ENCODE measurements at places on chromosomes 1 and 21.

- no peak for DNase-seq
Measured at GRCh38 chr1:3771108-3772026, 1.2 kb upstream of the SMIM1 start.

DNA sequence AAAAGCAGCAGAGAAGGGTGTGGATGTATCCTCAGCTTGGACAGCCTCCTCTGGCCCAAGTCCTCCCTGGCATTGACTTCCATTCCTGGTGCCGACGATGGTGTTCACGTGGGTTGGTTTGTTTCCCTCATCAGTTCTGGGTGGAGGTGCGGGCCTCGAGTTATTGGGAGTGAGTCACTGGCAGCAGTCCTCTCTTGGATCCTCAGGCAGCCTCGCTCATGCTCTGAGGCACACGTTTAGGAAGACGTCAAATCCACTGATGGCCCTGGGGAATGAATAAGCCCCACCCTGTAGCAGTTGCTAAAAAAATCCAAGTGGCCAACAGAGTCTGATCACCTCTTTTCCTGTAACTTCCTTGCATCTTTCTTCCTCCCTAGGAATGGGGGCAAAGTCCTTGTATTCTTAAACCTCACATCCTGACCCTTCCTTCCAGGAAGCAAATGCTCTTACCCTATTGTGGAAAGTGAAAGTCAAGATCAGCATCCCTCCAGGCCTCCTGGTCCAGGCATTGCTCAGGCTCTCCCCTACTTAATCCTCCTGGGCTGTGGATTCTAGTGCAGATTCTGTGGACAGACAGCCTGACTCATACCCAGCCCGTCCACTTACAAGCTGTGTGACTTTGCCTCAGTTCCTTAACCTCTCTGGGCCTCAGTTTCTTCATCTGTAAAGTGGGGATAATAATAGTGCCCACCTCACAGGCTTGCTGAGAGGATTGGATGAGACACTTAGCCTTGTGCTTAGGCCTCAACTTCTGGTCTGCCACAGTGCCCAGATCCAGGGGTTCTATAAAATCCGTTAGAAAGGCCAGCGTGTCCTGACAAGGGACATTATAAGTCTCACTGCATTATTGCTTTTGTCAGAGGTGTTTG lies 111.1 kb downstream of the TLR5 start:
- no peak for DNase-seq

DNA sequence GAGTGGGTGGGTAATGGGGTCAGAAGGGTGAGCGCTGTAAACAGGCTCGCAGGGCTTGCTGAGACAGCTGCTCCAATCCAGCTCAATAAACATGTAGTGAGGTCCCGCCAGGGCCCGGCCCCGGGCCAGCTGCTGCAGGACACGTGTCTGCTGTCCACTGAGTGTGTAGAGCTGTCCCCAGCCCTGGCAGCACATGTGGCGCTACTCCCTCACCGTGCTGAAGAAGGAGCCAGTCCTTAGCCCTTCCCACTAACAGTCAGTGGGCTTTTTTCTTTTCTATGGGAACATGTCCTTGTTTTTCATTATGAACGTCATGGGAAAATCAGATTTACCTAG lies 78.9 kb upstream of the C1orf174 start:
- no peak for DNase-seq

DNA sequence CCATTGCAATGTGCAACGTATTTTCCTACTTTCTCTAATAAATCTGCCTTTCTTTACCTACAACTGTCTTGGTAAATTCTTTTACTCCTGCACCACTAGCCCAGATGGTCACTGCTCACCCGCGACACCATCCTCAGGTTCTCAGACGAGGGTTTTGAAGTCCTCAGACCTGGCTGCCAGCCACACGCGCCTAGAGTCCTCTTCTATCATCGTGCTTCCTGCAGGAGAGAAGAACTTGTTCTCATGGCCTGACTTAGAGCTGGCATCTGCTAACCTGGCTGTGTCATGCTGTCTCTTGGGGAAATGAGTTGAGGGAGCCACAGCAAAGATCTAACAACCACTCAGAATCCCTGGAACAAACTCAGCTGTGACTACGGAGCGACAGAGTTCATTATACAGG lies 30.3 kb upstream of the PGBD5 start:
- DNase-seq = no peak

DNA sequence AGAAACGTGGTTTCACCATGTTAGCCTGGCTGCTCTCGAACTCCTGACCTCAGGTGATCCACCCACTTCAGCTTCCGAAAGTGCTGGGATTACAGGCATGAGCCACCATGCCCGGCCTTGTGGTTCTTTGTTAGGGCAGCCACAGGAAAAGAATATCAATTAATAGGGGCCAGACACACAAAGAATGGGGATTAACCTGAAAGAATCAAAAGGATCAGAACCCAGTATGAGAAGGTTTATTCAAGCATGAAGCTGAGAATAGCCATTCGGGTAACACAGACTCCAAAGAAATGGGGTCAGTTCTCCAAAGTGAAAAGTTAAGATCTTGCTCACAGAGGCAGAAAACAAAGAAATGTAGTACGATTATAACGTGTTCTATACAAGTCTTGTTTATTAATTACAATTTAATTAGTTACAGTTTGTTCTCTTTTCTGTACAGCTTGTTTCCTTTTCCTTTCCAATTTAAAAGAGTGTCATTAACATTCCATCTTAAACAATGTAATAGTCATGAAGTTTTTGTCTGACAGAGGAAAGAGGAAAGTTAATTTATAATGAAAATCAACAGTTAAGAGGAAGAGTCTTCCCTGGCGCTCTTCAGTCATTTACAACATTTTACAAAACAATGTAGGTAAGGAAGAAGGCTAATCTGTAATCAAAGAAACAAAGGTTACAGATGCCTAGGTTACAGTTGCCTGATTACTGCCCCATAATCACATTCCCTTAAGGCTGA lies 51.3 kb upstream of the SLC45A1 start:
- no peak for DNase-seq

DNA sequence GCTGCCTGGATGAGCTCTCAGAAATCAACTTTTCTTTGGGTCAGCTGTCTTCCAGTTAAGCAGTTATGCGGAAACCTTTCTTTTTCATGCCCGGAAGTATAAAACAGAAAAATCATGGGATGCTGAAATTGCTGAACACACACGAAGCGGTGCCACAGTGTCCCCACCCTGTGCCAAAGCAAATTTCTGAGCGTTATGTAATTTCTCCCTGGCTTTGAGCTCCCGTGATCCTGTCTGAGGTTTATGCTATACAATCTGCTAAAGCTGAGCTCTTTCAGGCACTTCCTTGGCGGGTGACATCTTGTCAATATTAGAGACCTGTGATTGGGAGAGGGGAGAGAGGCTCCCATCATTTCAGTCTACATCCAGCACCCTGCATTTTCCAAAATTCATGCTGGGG lies 201.7 kb downstream of the ROR1 start:
- DNase-seq = no peak

- DNase-seq = no peak
Measured at GRCh38 chr1:14363036-14363590, 235.4 kb upstream of the KAZN start.

DNA sequence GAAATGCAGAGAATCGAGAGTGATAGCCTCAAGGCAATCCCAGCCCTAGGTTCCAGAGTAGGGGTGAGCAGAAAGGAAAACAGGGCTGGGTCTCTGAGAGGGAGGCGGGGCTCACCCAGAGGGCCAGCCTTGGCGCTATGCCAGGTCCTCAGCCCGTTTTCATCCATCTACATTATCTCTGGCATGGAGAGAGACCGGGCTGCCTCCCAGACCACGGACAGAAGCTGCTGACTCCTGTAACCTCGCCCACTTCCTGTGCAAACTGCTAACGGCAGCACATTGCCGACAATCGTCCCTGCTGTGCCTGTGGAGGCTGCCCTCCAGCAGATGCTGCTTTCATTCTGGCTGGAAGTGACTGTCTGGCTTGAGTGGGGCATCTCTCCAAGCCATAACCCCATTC lies 569.1 kb downstream of the NPHP4 start:
- no peak for DNase-seq

DNA sequence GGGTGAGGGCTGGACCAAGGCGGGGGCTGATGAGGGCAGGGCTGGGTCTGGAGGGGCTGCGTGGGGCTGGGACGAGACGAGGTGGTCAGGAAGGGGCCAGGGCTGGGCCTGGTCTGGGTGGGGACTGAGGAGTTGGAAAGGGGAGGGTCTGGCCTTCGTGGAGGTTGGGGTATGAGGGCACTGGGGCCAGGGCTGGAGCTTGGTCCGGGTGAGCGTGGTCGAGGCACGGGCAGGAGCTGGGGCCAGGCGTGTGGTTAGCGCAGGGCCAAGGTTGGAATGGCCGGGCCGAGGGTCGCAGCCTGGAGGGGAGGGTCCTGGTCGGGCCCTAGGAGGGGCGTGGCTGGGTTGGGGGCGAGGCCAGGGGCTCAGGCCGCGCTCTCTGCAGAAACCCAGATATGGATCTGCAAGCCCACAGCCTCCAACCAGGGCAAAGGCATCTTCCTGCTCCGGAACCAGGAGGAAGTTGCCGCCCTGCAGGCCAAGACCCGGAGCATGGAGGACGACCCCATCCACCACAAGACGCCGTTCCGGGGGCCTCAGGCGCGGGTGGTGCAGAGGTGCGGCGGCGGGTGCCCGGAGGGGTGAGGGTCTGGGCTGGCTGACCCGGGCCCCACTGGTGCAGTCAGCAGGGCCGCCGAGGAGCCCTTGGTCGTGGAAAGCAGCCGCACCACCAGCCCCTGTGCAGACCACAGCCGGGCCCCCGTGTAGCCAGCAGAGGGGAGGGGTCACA lies 9.0 kb downstream of the TTLL10 start:
- DNase-seq = no peak

DNA sequence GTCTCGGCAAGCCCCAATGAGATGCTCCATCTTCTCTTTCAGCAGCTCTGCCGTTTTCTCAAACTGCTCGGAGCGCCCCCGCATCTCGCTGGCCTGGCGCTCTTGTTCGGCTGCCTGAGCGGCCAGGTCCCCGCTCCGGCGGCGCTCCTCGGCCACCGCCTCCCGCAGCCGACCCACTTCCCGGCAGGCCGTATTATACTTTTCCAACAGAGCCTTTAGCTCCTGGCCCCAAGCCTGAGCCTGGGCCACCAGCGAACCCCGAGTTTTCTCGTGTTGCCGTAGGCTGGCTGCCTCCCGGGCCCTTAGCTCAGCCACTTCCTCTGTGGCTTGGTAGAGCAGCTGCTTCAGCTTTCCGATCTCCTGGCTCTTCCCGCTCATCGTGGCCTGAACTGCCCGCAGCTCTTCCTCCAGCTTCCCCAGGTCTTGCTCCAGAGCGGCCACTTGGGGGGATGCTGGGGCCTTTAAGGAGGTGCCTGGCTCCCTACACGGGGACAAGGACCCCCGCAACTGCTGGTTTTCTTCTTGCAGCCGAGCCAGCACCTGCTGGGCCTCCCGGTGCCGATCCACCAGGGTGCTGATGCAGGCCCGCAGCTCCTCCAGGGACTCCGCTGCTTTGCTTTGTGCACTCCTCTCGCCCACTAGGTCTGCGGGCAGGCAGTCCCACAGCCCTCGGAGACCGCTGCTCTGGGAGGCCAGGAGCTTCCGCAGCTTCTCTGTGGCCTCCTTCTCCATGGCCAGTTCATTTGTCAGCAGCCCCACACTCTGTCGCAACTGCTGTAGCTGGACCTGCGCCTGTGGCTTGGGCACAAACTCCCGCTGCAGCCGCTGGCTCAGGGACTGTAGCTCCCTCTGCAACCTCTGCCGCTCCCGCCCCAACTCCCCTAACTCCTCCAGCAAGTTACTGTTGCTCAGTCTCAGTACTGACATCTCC lies 13.4 kb upstream of the PIAS3 start:
- peak; percentile 39 for DNase-seq

GRCh38 chr1:64867266-64867665 lies 99.1 kb downstream of the JAK1 start:
- DNase-seq = peak; percentile 55

DNA sequence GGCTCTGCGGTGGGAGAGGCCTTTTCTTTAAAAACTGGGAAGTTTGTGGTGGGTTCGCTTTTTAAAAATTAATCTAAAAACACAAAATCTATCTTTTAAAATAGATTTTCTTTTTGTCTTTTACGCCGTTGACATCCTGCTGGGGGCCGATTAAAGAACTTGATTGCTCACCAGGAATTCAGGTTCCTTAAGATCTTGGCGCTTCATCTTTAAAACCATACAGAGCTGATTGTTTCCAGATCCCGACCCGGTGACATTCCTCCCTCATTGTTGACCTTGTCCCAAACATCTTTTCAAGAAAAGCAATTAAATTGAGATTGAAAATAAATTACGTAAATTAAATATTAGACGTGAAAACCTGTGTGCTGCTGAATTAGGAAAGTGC lies 546 bp upstream of the ZNF697 start:
- no peak for DNase-seq

DNA sequence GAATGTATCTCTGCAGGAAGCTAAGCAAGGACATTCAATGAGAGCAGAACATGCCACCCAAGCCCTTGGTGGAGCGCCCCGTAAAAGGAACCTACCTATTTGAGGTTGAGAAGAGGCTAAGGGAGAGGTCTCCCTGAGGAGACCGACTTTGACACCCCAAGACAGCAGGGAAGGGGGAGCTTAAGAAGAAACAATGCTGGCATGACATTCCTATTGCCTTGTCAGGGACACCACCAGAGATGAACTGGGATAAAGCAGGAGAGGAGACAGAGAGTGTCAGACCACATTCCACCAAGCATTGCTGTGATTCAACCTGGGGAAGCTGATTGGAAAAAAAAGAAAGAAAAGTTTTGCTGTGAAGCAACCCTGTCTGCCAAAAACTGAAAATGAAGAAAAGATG lies 13.3 kb upstream of the S100A2 start:
- DNase-seq = no peak

- DNase-seq = peak; percentile 91
Measured at GRCh38 chr1:27366411-27367159, at the start of gene MAP3K6. Gene MAP3K6 (minus strand): TSS chr1:27366961. CDS start chr1:27366597, 364 bp downstream.

DNA sequence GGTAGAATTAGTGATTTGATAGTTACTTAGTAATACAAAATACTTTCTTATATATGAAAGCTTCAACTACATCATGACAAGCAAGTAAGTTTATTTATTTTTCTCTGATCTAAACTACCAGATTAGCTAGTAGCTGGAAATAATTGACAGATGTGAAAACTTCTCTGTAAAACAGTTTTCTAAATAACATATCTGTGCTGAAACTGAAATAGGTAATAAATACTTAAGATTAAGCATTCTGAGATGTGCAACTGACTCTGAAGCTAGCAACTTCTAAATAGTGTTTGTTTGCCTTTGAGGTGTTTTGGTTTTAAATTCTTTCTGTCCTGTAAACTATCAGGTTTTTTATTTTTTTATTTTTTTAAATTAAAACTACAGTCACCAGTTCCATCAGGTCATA lies 18.5 kb upstream of the LHX8 start:
- DNase-seq = no peak

GRCh38 chr1:201503397-201504176 lies 3.3 kb downstream of the CSRP1 start:
- DNase-seq = peak; percentile 96

DNA sequence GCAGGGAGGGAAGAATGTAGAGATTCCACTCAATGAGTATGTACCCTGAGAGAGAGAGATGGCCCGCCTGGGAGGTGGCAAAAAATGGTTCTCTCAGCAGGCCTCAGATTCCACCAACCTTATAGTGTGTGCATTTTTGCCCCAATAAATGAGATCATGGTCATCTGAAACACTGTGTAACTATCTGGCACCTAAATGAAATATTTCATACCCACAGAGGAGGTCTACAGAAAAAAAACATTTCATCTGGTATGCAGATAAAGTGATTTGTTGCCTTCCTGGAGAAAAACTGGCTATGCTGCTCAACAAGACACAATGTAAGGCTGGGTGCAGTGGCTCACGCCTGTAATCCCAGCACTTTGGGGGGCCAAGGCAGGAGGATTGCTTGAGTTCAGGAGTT lies 4.9 kb downstream of the TMCO2 start:
- DNase-seq = no peak

GRCh38 chr1:170214117-170215032 lies 68.6 kb downstream of the NTMT2 start:
- DNase-seq = no peak
